ENCODE measurements at places on chromosomes 7 and 10. TPM values are rescaled to one million over a fixed set of nuclear protein-coding genes. Genes with fewer than 3 reads are reported as not detected.

GRCh38 chr10:16944986-16945385, 127.8 kb upstream of the RSU1 start:
- DNase-seq: no peak

GRCh38 chr7:78127009-78127408, 328.4 kb downstream of the PHTF2 start:
- DNase-seq: no peak

TRIM50 gene
- total RNA-seq: 10.7 TPM

PTPRZ1 gene
- 0.87 TPM for total RNA-seq

GRCh38 chr10:133117036-133117687, 29.4 kb downstream of the ADGRA1 start:
- DNase-seq: no peak

GNGT1 gene
- total RNA-seq: not detected

DNA sequence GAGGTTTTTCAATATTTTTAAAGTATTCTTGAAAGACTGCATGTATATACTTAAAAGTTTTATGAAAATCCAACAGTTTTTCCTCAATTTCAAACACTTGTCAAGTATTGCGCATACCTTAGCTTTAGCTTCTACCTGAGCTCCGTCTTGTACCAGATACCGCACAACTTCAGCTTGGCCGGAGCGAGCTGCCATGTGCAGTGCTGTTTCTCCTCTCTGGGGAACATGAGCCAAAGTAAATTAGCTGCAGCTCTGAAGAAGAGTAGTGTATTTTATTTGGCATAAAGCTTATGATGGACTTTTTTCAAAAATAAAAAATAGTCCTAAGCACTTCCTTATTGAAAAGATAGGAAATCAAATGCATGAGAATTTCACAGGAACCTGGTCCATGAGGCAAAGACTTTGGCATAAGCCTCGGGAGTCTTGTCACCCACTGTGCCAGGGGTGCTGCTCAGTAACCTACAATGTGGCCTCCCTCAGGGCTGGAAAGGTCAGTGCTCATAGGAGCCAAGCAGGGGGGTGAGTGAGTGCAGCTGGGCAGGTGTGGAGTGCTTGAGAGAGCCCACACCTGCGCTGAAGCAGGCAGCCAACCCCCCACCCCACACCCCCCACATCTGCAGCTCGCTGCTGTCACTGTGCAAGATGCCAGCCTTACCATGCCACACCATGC, 189.5 kb downstream of the ANK3 start:
- DNase-seq: no peak

CPN1 gene
- 0.17 TPM for total RNA-seq

DNA sequence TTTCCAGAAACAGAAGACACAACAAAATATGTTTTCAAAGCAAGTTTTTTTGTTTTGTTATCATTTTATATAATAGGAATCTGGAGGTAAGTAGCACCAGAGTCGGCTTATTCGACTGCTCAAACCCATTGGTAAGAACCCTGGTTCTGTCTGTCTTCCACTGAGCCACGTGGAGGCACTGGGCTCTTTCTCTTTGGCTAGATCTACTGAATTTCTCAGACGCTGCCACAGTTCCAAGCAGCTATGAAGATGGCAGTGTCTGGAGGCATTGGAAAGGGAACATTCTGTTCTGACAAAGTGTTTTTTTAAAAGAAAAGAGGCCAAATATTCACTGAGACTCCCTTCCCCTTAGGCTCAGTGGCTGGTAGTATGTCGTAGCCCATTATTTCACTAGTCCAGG, 338.8 kb downstream of the NRG3 start:
- DNase-seq: no peak

VAX1 gene
- total RNA-seq: not detected

- DNase-seq: no peak
Measured at GRCh38 chr7:70585071-70585470, 546.9 kb upstream of the GALNT17 start.

DNA sequence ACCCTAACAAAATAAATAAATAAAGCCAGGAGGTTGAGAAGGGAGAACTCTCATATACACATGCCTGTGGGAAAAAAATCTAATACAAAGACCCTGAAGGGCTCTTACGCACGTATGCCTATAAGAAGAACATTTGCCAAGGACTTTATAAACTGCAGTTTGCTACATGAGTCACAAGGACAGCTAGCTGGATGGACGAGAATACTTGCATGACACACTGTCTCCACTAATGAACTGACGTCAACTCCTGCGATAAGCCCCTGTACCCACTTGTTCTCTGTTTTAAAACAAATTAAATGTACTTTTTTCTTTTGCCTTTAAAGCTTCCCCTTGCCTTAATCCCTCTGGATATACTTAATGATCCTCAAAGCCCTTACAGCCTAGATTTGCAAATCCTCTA, 374.6 kb upstream of the GHITM start:
- DNase-seq: no peak

STK31 gene
- total RNA-seq: 0.28 TPM

SCART1 gene
- 2.7 TPM for total RNA-seq
